Calu3 (cell line): ENCODE measurements at places on chromosomes 4 and X. TPM values are rescaled to one million over a fixed set of nuclear protein-coding genes. Genes with fewer than 3 reads are reported as not detected.
A peak's percentile ranks its signal among the peaks of the same experiment; 100 is the strongest.

TMSB15C gene
- total RNA-seq, result 4.0 and 4.7 TPM in 2 replicates

VEGFD gene
- total RNA-seq, result 0.97 and 1.6 TPM in 2 replicates

LRAT gene
- total RNA-seq, result 5.7 and 7.0 TPM in 2 replicates

SLC10A7 gene
- 11.7 and 15.9 TPM in 2 replicates for total RNA-seq

DNA sequence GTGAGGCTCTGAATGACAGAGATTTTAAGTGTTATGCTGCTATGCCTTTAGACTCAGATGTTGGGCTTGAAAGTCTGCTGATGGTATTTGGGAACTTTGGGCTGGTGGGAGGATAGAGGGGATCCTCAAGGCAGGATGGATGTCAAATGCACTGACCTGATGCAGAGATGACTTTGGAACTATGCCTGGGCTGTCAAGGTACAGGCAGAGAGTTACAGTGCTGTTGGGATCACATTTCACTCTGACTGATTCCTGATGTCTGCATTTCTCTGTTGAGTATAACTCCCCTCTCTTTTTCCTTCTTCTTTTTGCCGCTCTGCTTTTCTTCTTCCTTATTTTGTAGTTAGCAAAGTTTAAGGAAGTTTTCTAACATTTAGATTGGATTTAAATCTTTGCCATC is 271.8 kb upstream of the ARX start:
- H3K36me3 ChIP-seq, result no peaks in the 10 kb centered on the region
- H3K4me3 ChIP-seq, result no peak overlapping the region
- no peak overlapping the region for H3K27ac ChIP-seq
- DNase-seq, result no peak

DNA sequence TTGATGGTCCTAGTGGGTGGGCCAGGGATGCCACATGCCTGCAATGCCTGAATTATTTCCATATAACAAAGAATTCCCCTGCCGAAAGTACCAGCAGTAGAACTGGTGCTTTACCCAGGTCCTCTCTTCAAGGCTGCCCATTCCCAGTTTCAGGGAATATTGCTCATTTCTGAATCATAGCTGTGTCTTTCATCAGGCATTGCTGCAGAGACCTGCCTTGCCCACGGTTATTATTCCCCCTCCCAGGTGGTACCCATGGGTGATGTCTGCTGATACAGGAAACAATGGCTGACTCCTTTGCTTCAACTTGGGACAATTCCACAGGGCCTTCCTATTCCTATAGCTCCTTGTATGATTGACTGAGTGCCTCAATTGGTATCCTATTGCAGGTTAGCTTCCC is 9.7 kb upstream of the IQCM start:
- peak overlapping the region; percentile 7 for H3K27ac ChIP-seq
- no peaks in the 10 kb centered on the region for H3K27me3 ChIP-seq
- no peak for DNase-seq
- peaks cover 26% of the 10 kb centered on the region for H3K4me1 ChIP-seq
- H3K36me3 ChIP-seq, result no peaks in the 10 kb centered on the region

- H3K27ac ChIP-seq, result no peak overlapping the region
- H3K27me3 ChIP-seq, result no peaks in the 10 kb centered on the region
- no peak overlapping the region for H3K4me3 ChIP-seq
- no peaks in the 10 kb centered on the region for H3K36me3 ChIP-seq
Measured at GRCh38 chr4:161448550-161449180, 715.1 kb downstream of the FSTL5 start.

DNA sequence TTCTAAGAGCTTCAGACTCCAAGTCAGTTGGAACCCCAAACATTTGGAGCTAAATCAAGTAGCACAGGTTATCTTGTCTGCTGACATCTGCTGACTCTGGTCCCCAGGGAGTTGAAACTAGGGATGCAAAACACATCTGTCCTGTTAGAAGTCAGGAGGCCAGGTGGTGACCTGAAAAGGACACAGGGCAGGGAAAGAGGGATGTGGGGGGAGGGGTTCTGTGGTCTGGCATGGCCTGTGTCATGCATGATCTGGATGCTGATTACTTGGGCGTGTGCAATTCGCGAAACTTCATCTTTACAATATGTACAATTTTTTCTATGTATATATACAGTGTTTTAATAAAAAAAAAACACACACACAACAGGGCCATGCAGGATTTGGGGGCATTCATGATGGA is 55.3 kb downstream of the FHDC1 start:
- peaks cover 4% of the 10 kb centered on the region for H3K36me3 ChIP-seq
- H3K27me3 ChIP-seq, result no peaks in the 10 kb centered on the region
- peaks cover 23% of the 10 kb centered on the region for H3K4me1 ChIP-seq
- no peak overlapping the region for H3K27ac ChIP-seq
- no peak for DNase-seq

DNA sequence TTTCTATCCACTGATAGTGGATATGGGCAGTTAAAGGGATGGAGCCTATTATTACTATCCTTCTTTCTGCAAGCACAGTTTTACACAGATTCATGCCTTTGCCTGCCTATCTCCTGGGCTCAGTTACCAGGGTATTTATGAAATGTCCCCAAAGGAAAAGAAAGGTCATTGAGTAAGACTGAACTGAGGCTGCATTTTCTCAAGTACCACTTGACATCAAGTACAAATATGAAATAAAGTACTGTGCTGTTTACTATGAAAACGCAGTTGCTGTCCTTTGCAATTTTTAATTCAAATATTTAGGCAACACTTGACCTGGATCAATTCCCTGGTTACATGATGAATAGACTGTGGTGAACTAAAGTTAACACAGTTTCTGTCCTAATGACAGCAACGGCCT is 23.5 kb upstream of the SPANXN4 start:
- no peak for DNase-seq
- no peak overlapping the region for H3K27ac ChIP-seq
- H3K4me1 ChIP-seq, result no peaks in the 10 kb centered on the region
- H3K36me3 ChIP-seq, result no peaks in the 10 kb centered on the region
- no peak overlapping the region for H3K4me3 ChIP-seq

DNA sequence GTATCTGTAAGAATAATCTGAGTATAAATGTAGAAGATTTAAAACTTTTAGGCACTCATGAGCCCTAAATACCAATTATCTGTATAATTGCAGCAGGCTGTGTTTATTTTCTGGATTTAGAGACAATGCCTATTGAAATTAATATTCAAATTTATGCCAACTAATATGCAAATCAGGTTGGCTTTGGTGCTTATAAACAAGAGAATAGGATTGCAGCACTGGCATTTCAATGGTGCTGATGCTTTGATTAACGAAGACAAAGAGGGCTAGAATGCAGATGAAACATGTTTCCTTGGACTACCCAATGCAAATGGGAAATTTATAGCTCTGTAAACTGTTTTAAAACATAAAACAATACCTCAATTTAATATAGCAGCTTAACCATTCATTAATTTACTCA is 70.7 kb upstream of the GATB start:
- peaks cover 12% of the 10 kb centered on the region for H3K27me3 ChIP-seq
- H3K4me1 ChIP-seq, result no peaks in the 10 kb centered on the region
- no peak overlapping the region for H3K4me3 ChIP-seq
- H3K27ac ChIP-seq, result no peak overlapping the region
- DNase-seq, result no peak

DNA sequence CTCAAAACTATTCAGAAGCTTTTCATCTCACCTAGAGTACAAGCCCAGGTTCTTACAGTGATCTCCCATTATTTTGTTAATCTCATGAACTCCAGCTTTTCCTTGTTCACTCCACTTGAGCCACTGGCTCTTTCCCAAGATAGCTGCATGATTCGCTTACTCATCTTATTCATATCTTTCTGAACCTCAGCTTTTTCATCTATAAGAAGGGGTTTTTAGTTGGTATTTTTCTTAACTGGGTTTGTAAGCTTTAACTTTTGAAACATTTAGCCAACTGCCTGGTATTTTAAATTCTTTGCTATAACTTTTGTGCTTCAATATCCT is 24.0 kb downstream of the GIMD1 start:
- DNase-seq, result no peak
- H3K4me1 ChIP-seq, result peaks cover 13% of the 10 kb centered on the region
- no peak overlapping the region for H3K4me3 ChIP-seq
- no peaks in the 10 kb centered on the region for H3K27me3 ChIP-seq
- H3K27ac ChIP-seq, result no peak overlapping the region
